ENCODE measurements at places on chromosomes 7 and 10. TPM values are rescaled to one million over a fixed set of nuclear protein-coding genes. Genes with fewer than 3 reads are reported as not detected.

Gene CNNM1
- 21.1 TPM for total RNA-seq

Gene GIMAP4
- not detected for total RNA-seq

Gene CPED1
- total RNA-seq: not detected

Gene CCDC146
- 0.58 TPM for total RNA-seq

Gene NODAL
- total RNA-seq: not detected

Gene CALHM2
- 5.5 TPM for total RNA-seq

Gene ZNF804B
- total RNA-seq: not detected

All from A549 treated with CpdA at 1 μM for 4 hours (cell line).